Stimulated activated CD4-positive, alpha-beta T cell treated with anti-CD3 and anti-CD28 coated beads, TNF-alpha, amount 100 ng/mL, for 1 hour (primary cell): ENCODE measurements at places on chromosomes 7 and 10.

GRCh38 chr7:50851891-50852290 is 69.2 kb upstream of the GRB10 start:
- no peak for DNase-seq

DNA sequence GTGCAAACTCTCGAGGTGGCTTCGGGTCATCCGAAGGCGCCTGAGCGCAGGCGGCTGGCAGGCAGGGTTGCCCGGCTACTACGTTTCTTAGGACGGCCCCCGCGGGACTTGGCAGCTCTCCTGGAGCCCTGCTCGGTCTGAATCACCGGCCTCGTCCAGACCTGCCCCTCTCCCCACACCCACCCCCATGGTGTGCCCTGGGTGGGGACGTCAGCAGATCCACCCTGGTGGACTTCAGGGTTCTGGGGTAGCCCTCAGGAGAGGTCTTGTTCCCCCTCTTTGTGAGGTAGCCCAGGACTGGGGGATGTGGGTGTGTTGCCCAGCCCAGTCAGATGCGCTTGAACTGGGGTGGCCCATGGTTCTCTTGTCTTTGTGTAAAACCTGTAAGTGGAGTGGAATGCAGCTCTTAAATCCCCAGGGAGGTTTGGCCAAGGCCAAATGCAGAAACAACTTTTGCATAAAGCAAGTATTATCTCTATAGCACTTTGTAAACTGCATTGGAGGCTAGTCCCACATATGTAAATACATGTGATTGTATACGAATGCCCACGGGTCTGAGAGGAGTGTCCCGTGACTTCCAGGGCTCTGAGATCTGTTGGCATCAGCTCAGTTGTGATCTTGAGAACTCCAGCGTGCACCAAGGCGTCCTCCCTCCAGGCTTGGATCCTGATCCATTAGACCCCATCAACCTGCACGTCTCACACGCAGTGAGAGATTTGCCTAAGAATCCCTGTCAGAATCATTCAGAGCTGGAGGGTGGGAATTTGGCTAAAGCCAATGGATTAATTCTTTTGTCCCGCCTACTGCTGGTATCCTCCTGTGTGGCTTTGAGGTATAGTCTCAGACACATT is 1.8 kb downstream of the PFKFB3 start:
- DNase-seq = no peak

- DNase-seq = no peak
Observed at GRCh38 chr10:117541909-117542705, 439 bp upstream of the EMX2 start.

DNA sequence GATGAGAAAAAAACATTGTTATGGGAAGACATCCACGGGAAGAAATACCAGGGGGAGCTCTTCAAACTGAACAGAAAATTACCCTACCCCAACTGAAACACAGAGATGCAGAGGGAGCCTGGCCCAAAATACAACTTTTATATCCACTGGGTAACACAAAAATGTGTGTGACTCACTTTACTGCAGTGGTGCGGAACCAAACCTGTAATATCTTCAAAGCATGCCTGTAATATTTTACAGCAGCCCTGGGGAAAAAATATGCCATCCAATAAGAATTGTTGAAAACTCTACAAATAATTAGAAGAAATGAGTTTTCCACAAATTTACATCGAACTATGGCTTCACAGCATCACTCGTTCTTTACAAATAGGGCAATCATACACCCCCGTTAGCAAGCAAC is 49.8 kb upstream of the SRRM3 start:
- DNase-seq = no peak

GRCh38 chr7:39027491-39027890 is 49.8 kb downstream of the POU6F2 start:
- DNase-seq = no peak

- no peak for DNase-seq
Observed at GRCh38 chr10:12389154-12389734, 39.9 kb downstream of the CAMK1D start.

GRCh38 chr10:110203500-110204455 is 3.6 kb upstream of the MXI1 start:
- DNase-seq = no peak

DNA sequence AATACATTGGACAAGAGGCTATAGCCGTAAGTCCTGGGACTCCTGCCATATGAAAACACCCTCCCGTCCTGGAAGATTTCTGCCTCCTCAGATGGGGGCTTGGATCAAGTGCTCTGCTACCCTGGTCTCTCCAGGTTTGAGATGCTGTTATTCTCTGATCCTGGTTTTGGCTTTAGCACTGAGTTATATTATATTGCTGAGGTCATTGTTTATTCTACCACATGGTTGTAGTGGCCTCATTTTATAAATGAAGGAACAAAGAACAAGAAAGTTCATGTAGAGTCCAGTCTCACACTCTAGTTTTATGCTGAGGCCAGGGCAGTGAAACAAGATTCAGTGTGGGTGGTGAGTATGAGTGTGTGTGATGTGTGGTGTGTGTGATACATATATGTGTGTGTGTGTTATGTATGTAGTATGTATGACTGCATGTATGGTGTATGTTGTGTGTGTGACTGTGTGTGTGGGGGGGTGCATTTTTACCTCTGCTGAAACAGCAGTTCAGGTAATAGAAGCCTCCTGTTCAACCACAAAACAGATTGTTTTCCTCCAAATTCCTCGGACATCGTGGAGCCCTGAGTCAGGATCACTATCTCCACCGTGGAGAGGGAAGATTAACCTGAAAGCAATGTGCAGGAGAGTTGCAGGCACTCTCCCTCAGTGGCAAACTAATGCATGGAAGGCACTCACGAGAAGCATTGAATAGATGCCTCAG is 80.7 kb downstream of the C7orf25 start:
- no peak for DNase-seq

DNA sequence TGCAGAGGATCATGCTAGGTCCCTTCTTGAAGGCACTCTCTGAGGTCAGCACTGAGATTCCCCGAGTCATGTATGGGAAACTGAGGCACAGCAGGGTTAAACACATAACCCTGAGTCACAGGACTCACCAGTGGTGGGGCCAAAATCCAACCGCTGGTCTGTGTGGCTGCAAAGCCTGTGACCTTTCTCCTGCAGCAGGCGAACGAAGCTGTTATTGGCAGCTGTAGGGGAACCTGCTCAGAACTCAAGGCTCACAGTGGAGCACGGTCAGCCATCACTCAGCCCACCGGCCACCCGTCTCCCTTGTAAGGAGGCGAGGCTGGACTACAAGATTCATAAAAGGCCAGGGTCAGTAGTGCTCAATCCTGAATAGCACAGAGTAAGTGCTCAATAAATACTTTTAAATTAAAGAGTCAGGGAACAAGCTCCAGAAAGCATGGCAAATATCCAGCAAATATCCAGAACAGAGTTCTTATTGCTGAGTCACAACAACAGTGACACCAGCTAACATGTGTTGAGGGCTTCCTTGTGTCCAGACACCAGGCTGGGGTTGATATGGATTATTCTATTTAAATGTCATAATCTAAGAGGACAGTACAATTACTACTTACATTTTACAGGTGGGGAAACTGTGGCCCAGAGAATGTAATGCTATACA is 34.9 kb downstream of the CHST15 start:
- no peak for DNase-seq

- DNase-seq = no peak
Observed at GRCh38 chr10:70563230-70563629, 39.3 kb downstream of the PRF1 start.

DNA sequence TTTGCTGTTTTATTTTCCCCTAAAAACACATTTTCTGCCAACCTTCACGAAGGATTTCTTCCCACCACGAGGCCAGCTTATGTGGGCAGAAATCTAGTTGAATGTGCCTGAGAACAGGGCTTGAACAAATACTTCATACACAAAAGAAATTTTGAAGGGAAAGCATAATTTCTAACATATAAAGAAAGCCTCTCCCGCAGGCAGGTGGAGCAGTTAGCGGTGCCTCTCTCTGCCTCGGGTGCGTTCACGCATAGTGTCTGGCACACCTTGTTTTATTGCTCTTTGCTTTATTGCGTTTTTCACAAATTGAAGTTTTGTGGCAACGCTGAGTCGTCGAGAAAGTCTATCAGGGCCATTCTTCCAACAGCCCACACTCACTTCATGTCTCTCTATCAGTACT is 7.0 kb upstream of the CSGALNACT2 start:
- no peak for DNase-seq

- DNase-seq = peak; percentile 53
Observed at GRCh38 chr10:114499630-114500190, 95.4 kb upstream of the AFAP1L2 start.

- DNase-seq = no peak
Observed at GRCh38 chr10:47095848-47096612, 184.8 kb downstream of the PTPN20 start.

- no peak for DNase-seq
Observed at GRCh38 chr10:10772411-10772810, 245.3 kb upstream of the CELF2 start.

DNA sequence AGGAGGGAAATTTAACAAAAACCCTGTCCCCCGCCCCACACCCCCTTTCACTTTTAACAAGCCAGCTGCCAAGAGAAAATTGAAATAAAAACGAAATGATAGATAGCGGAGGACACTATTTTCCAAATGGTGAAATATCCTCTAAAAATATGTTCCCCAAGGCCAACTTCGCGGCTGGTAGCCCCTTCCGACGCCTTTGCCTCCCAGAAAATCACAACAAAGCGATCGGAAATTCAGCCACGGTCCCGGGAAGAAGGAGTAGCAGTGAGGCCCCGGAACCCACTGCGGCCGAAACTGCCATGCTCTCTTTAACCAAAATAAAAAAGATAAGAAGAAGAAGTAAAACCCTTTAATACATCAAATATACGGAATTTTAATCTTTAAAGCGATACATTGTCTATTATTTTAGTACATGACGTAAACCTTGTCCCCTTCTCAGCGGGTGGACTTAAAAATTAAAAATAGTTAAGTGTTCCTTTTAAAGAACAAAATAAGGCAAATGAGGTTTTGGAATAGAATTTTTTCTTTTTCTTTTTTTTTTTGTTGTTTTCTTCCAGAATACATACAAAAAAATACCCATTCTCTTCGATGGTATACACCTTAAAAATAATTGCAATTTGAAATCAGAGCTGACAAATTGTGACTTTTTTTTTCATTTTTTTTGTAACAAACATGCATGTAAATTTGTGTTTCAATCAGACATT is 3.9 kb downstream of the ZNF503 start:
- DNase-seq = no peak

DNA sequence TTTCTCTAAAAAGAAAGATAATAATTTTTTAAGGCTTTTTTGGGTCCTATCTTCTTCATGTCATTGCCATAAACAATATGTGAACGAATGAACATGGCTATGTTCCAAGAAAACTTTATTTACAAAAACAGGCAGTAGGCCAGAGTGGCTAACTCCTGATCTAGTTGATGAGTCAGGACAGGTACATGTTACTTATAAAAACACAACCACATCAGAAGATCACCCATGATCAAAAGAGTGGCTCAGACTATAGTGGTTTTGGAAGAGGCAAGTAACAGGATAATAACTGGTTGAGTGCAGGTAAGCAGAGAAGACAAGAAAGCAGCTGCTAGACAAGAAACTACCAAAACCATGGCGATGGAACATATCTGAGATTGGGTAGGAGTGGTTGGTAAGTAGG is 468.7 kb downstream of the KCNMA1 start:
- no peak for DNase-seq
